Posterior vena cava (tissue), 2 donors: ENCODE measurements at places on chromosomes 7 and 10. TPM values are rescaled to one million over a fixed set of nuclear protein-coding genes. Genes with fewer than 3 reads are reported as not detected.

- DNase-seq, result no peak
Measured at GRCh38 chr7:19369806-19370205, 224.6 kb upstream of the FERD3L start.

GRCh38 chr7:98697485-98698240 is 80.6 kb downstream of the NPTX2 start:
- no peak for DNase-seq

The LLCFC1 gene
- total RNA-seq, result not detected

DNA sequence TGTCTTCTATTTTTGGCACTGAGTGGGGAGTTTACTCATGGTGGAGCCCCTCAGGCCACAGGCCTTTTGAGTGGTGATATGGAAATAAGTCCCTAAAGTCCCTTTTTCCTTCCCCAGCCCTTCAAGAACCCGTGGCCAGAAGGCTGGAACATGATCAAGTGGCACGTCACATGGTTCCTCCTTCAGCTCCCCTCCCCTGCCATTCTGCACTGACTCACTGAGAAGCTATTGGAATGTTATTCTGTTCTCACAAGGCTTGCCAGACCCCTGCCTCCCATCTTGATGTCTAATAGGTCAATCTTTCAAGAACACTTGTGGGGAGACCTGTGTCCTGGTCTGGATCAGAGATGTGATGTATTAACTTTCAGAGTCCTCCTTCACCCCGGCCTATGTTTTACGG is 279.8 kb downstream of the SEC23IP start:
- no peak for DNase-seq
